ENCODE measurements at places on chromosomes 2 and 18.

- no peaks in the 10 kb centered on the region for H3K36me3 ChIP-seq
- DNase-seq, result no peak
- H3K4me1 ChIP-seq, result no peaks in the 10 kb centered on the region
- H3K4me3 ChIP-seq, result no peak overlapping the region
- H3K27me3 ChIP-seq, result no peaks in the 10 kb centered on the region
Observed at GRCh38 chr2:85723707-85724360, 29.7 kb downstream of the GNLY start.

- no peak overlapping the region for H3K27ac ChIP-seq
- DNase-seq, result no peak
Observed at GRCh38 chr2:37394263-37394662, 49.8 kb downstream of the QPCT start.

DNA sequence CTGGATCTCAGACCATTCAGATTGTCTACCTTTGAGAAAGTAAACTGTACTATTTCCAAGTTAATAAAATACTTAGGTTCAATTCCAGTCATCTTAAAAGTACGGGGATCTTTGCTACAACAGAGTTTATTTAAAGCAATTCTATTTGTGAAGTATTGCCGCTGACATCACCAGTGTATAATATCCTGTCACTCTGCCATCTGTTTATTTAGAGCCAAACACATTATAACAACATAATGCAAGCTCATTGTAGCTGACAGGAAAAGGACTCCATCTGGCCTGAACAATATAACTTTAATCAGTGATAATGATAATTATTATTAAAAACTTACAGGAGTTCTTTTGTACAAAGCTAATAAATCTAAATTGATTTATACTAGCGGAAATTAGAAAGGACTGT is 786.8 kb downstream of the ERBB4 start:
- H3K27ac ChIP-seq, result no peak overlapping the region
- H3K36me3 ChIP-seq, result no peaks in the 10 kb centered on the region
- no peaks in the 10 kb centered on the region for H3K4me1 ChIP-seq
- DNase-seq, result no peak
- no peaks in the 10 kb centered on the region for H3K27me3 ChIP-seq

- H3K4me3 ChIP-seq, result no peak overlapping the region
- H3K4me1 ChIP-seq, result no peaks in the 10 kb centered on the region
- peaks cover 10% of the 10 kb centered on the region for H3K36me3 ChIP-seq
- no peak for DNase-seq
Observed at GRCh38 chr2:235756491-235756890, 262.6 kb downstream of the AGAP1 start.

DNA sequence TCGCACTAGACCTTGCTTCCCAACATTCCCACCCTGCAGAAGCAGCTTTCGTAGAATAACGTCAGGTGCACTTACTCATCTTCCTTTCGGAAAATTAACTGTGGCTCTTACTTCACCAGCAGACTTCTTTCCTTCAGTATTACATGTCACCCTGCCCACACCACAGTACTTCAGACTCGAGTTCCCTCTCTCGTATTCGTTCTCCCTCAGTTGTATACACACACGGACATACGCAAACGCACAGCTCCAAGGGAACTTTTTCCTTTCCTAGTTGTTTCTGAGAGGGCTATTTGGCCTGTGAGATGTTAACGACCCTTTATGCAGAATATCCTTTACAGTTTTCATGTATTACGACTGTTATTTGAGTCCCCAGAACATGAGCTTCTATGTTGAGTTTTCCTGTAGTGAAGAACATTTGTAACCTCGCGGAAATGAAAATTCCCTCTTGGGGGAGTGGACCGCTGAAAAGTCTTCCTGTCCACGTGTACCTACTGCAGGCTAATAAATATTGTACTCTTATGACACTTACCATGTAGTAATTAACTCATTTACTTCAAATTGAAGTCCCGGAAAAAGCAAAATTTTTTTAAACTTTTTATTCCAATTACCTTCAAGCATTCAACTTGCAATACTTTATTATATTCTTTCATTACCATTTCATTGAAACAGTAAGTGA is 908 bp downstream of the ERLEC1 start:
- H3K27ac ChIP-seq, result peak overlapping the region; percentile 87
- H3K27me3 ChIP-seq, result no peaks in the 10 kb centered on the region
- H3K36me3 ChIP-seq, result no peaks in the 10 kb centered on the region
- H3K4me1 ChIP-seq, result peaks cover 15% of the 10 kb centered on the region
- no peak for DNase-seq

GRCh38 chr2:101295895-101296294 is 12.6 kb downstream of the RNF149 start:
- no peak for DNase-seq
- H3K27ac ChIP-seq, result no peak overlapping the region
- H3K4me1 ChIP-seq, result peaks cover 11% of the 10 kb centered on the region
- no peak overlapping the region for H3K4me3 ChIP-seq
- H3K27me3 ChIP-seq, result no peaks in the 10 kb centered on the region
- H3K36me3 ChIP-seq, result peaks cover 16% of the 10 kb centered on the region

- peaks cover 13% of the 10 kb centered on the region for H3K36me3 ChIP-seq
- no peak overlapping the region for H3K27ac ChIP-seq
- no peak for DNase-seq
Observed at GRCh38 chr2:239093952-239094351, 246.1 kb downstream of the TWIST2 start.

- no peaks in the 10 kb centered on the region for H3K4me1 ChIP-seq
- no peak overlapping the region for H3K4me3 ChIP-seq
- no peaks in the 10 kb centered on the region for H3K27me3 ChIP-seq
- H3K36me3 ChIP-seq, result peaks cover 36% of the 10 kb centered on the region
Observed at GRCh38 chr2:3257166-3257565, 120.5 kb downstream of the EIPR1 start.

- H3K27ac ChIP-seq, result no peak overlapping the region
- H3K27me3 ChIP-seq, result no peaks in the 10 kb centered on the region
- H3K4me3 ChIP-seq, result no peak overlapping the region
- H3K4me1 ChIP-seq, result no peaks in the 10 kb centered on the region
- no peak for DNase-seq
Observed at GRCh38 chr18:56285387-56286065, 352.9 kb downstream of the TXNL1 start.

DNA sequence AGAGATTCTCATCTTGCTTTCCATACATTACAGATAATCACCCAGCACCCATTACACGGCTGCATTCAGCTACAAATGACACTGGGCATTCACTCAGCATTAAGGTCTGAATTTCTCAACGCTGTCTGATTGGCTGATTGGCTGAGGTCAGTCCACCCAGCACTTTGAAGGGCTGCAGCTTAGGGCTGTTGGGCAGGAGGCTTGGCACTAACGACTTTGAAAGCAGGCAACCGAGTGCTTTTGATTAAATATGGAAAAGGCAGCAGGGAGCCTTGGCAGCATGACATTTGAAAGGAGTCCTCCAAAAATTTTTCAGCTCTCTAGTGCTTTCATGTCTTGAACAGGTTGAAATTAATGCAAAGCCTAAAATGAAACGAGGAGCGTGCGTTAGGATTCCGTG is 253.0 kb downstream of the DCDC2C start:
- no peaks in the 10 kb centered on the region for H3K4me1 ChIP-seq
- no peak for DNase-seq
- H3K36me3 ChIP-seq, result no peaks in the 10 kb centered on the region
- H3K4me3 ChIP-seq, result no peak overlapping the region
- no peaks in the 10 kb centered on the region for H3K27me3 ChIP-seq

DNA sequence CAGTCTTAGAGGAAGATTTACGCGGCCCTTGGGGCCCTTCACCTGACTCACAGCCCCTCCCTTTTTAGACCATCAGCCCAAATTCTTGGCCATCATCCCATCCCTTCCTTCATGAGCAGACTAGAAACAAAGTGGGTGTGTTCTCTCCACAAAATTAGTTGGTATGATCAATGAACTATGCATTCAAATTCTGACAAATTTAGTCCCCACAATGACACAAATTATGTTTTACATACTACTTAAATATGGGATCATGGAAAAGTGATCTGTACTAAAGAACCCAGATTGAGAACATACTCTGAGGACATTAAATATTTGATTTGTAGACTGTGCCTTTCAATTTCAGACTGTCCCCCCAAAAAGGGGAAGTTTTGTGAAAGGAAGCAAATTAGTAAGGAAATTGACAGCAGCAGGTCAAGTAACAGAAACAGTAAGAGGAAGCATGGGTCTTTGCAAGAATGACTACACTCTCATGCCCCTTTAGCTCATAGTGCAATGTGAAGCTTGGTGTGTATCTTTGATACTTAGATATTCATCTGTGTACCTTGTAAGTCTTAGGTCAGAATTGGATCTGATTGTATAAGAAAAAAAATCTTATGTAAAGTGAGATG is 2.2 kb upstream of the MAPRE2 start:
- no peak overlapping the region for H3K4me3 ChIP-seq
- H3K27ac ChIP-seq, result no peak overlapping the region

GRCh38 chr18:717003-717402 is 4.6 kb upstream of the ENOSF1 start:
- no peaks in the 10 kb centered on the region for H3K4me1 ChIP-seq
- H3K36me3 ChIP-seq, result no peaks in the 10 kb centered on the region
- no peak overlapping the region for H3K27ac ChIP-seq
- H3K27me3 ChIP-seq, result no peaks in the 10 kb centered on the region
- no peak for DNase-seq
- no peak overlapping the region for H3K4me3 ChIP-seq

DNA sequence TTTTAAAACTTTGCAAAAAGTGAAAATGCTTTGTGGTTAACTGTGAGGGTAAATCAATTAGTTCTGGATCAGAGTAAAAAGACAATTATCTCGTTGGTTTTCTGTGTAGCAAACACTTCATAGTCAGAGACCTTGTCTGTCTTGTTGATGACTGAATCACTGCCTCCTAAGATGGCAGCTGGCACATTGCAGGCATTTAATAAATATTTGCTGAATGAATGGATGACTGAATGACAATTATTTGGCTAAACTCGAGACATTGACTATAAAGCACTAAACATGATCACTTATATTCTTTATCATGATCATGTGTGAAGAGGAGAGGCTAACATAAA is 96.2 kb downstream of the MAIP1 start:
- H3K4me1 ChIP-seq, result no peaks in the 10 kb centered on the region
- no peak overlapping the region for H3K27ac ChIP-seq
- H3K27me3 ChIP-seq, result no peaks in the 10 kb centered on the region
- H3K36me3 ChIP-seq, result no peaks in the 10 kb centered on the region
- DNase-seq, result no peak

GRCh38 chr2:102369866-102370265 is 14.3 kb downstream of the IL18R1 start:
- no peak overlapping the region for H3K27ac ChIP-seq
- H3K4me1 ChIP-seq, result no peaks in the 10 kb centered on the region
- no peaks in the 10 kb centered on the region for H3K27me3 ChIP-seq
- H3K36me3 ChIP-seq, result no peaks in the 10 kb centered on the region
- DNase-seq, result no peak
- no peak overlapping the region for H3K4me3 ChIP-seq

DNA sequence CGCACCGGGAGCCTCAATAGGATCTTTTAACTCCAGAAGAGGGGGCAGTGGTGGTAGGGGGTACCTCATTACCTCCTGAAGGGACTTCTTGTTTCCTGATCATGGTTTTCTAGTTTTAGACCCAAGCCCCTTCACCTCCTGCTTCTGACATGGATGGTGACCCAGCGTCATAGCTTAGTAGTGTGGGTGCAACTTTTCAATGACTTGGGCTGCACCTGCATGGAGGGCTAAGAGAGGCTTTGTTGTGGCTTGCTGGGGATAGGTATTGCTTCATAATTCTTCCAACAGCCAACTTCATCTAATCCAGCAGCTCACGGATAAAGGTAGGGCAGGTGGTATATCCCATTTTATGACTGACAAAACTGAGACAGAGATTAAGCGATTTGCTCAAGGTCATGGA is 3.0 kb downstream of the SLC1A4 start:
- no peak overlapping the region for H3K27ac ChIP-seq
- no peak overlapping the region for H3K4me3 ChIP-seq
- H3K4me1 ChIP-seq, result peaks cover 29% of the 10 kb centered on the region
